ENCODE measurements at places on chromosomes 6 and 20.

- DNase-seq: no peak
Observed at GRCh38 chr20:48383252-48383651, 444.5 kb downstream of the PREX1 start.

DNA sequence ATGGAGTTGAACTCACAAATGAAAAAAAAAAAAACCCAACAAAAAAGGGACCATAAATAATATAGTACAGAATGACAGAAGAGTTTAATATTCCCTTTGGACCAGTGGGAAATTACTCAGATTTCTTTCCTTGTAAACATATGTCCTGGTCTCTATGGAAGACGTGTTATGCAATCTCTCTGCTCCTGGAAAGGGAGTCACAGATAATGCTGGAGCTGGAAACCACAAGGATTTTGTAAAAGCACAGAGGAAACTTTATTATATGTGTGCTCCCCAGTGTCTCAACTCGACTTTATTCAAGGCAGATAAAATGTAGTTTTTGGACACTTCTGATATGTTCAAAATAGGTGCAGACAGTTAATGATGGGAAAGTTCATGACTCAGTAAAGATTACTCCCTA, 88.1 kb upstream of the ZFP64 start:
- DNase-seq: no peak

- no peak for DNase-seq
Observed at GRCh38 chr6:5753209-5753608, 253.5 kb downstream of the NRN1 start.

- no peak for DNase-seq
Observed at GRCh38 chr20:44199877-44200276, 10.7 kb downstream of the OSER1 start.

GRCh38 chr20:49620364-49621240, 52.7 kb upstream of the PTGIS start:
- no peak for DNase-seq

DNA sequence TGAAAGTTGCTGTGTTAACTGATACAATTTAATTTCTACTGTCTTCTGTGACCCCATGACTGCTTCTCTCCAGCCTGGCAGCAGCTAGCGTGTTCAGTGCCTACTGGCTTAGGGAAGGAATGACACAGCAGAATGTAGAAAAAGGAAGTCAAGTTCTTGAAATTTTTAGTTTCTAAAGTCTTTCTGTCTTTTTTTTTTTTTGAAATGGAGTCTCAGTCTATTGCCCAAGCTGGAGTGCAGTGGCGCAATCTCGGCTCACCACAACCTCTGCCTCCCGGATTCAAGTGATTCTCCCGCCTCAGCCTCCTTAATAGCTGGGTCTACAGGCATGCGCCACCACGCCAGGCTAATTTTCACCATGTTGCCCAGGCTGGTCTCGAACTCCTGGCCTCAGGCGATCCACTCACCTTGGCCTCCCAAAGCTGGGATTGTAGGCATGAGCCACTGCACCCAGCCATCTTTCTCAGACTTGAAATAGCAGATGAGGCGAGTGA, 39.3 kb downstream of the PCNA start:
- DNase-seq: no peak

DNA sequence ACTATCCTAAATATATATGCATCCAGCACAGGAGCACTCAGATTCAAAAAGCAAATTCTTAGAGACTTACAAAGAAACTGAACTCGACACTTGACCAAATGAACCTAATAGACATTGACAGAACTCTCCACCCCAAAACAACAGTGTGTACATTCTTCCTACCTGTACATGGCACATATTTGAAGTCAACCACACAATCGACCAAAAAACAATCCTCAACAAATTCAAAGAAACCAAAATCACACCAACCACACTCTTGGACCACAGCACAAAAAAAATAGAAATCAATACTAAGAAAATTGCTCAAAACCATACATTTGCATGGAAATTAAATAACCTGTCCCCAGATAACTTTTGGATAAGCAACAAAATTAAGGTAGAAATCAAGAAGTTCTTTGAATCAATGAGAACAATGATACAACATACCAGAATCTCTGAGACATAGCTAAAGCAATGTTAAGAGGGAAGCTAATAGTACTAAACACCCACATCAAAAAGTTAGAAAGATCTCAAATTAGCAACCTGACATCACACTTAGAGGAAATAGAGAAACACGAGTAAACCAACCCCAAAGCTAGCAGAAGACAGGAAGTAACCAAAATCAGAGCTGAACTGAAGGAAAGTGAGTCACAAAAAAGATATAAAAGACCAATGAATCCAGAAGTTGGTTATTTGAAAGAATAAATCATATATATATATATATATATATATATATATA, 12.5 kb upstream of the TREM1 start:
- DNase-seq: no peak

GRCh38 chr20:38168791-38169589, 3.9 kb upstream of the TGM2 start:
- DNase-seq: no peak

DNA sequence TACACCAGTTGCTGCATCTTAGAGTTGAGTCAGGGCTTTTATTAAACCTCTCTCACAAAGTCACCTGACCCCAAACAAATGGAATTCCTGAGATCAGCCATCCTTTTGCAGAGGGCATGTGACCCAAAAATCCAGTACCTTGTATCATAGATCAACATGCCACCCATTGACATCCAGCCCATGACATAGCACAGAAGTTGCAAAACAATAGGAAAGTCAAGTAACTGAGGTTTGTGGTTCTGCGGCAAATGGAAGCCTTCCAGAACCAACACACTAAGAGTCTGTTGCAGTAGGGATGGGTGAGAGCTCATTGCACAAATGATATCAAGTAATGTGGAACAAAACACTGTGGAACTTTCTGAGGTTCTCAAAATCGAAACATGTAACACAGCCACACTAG, 111.2 kb downstream of the PDE7B start:
- DNase-seq: no peak

- no peak for DNase-seq
Observed at GRCh38 chr6:44117397-44118128, 9.7 kb downstream of the MRPL14 start.

GRCh38 chr6:157443066-157443800, 62.2 kb downstream of the ZDHHC14 start:
- no peak for DNase-seq

DNA sequence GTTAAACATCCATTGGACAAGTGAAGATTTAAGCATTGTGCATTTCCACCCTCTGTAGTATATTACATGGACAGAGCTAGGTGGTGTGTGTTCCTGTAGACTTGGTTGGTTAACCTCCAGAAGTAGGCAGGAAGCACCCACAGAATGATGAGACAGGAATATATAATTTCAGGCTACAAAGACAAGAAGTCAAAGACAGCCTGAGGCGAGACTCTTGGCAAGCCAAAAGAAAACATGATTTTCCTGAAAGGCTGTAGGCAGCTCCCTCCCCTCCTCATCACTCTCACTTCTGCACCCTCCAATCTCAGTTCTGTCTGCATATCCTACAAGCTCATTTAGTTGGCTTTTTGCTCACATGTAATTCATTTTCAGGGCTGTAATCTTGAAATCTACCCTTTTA, 110.0 kb upstream of the SLC35B3 start:
- no peak for DNase-seq

- DNase-seq: no peak
Observed at GRCh38 chr6:55729665-55730064, 145.7 kb downstream of the BMP5 start.

DNA sequence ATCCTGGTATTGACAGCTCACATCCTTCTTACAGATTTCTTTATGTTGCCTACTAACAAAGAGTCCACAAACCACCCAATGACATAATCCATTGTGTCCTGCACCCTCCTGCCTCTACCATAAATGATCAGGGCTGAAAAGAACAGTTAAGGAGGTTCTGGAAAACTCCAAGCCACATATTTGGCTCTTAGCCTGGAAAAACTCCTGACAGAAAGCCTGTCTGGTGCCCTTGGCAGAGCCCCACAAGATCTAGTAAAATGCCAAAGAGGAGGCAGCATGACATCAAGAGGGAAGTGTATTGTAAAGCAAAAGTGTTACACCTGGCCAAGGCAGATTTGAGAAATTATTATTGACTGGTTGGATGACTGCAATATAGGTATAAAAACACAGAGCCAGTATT, 126.4 kb upstream of the VGLL2 start:
- DNase-seq: no peak

GRCh38 chr6:53347921-53348370, 804 bp downstream of the ELOVL5 start:
- DNase-seq: no peak

- DNase-seq: no peak
Observed at GRCh38 chr6:156279261-156279969, 497.8 kb upstream of the ARID1B start.

DNA sequence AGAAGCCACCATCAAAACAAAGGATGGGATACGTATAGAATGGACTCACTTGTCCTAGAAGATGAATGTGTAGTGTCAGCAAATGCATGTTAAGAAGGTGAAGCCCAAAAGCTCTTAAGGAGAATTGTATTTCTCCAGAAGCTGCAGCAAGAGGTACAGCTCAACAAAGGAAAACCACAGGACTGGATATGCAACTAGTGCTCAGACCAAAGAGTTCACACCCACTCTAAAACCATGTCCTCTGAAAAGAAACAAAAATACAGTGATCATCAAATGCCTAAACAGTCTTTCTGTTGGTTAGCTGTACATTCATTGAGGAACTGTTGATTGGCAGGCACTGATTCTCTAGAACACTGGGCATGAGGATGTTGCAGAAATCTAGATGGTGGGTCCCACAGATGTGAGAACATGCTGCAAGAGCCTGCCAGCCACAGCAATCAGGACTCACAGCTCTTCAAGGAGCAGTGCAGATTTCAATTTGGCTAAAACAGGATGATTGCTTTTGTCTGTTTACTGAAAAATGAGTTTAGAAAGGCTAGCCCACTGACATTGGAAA, 94.6 kb downstream of the COL9A1 start:
- no peak for DNase-seq

DNA sequence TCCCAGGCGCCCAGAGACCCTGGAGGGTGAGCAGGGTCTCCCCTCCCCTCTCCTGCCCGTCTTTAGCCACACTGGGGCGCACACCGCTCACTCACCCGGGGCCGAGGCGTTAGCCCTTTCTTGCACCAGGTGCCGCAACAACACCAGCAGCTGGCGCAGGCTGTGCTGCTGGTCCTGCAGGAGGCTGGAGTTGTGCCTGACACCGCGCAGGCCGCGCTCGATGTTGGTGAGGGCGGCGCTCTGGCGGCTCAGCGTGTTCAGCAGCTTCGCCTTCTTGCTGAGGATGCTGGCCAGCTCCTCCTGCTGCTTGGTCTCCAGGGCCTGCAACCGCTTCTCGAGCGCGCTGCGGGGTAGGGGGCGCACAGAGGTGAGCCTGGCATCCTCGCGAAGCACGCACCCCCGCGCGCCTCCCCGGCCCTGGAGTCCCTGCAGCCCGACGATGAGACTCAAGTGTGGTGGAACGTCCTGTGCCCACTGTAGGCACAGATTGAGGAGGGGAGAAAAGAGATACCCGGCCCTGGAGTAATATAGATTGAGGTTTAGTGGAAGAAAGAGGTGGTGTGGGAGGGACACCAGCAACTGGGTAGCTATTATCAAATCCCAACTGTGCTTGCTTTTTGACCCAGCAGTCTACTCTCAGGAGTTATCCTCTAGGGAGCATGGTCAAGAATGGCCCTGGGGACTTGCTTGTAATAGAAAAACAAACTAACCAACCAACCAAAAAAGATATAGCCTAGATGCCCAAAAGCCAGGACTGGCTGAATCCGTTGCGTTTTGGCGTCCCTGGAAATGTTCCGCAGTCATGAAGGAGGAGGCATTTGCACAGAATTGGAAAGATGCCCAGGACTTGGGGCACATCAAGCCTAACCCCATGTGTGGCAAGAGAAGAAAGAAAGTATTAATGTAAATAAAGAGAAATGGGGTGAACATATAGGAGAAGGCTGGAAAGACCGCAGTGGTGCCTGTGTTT, 30.9 kb downstream of the ANGPT4 start:
- DNase-seq: no peak

GRCh38 chr20:18625907-18626655, 38.2 kb downstream of the DTD1 start:
- no peak for DNase-seq

DNA sequence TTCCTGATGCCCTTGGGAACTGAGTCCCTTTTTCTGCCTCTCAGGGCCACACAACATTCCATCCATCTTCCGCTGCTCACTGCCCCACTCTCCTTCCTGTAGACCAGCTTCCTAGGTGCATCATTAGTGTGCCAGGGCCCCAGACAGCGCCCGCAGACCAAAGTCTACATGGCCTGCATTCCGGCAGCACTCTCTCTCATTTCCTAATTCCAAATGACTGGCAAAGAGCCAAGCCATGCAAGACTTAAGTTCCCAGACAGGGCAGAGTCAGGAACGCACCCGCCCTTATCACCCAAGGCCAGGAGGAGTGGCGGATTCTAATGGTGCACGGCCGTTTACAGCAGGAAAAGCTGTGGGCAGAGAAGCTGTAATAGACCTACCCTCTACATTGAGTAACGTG, 159.8 kb upstream of the ARID1B start:
- no peak for DNase-seq

- DNase-seq: no peak
Observed at GRCh38 chr6:151247490-151247889, 7.7 kb downstream of the AKAP12 start.

DNA sequence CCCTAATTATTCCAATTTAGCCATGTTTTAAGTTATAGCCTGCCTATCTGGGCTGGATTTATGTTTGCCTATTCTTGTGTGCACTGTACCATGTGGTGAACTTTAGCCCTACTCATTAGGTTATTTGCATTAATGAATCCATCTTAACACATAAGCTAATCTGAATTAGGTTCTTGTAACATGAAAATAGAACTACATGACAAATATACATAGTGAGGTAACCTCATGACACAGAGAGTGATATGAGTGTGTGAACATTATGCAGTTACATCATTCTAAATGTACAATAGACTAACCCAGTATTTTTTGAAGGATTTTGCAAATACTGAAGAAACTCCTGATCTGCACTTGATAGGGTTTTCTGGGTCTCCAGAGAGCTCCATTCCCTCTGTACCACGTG, 733.7 kb upstream of the CITED2 start:
- DNase-seq: no peak

DNA sequence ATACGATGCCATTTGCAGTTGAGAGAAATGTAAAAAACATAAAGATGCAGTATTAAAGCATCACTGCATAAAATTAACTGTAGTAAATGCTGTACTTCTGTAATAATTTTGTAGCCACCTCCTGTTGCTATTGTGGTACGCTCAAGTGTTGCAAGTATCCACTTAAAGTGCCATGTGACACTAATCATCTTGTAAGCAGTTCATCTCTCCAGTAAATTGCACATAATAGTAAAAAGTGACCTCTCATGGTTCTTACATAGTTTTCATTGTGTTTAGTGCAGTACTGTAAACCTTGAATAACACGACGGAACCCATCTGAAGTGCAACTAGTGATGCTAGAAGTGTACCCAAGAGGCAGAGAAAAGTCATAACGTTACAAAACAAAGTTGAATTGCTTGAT, 190.1 kb upstream of the VGLL2 start:
- DNase-seq: no peak

DNA sequence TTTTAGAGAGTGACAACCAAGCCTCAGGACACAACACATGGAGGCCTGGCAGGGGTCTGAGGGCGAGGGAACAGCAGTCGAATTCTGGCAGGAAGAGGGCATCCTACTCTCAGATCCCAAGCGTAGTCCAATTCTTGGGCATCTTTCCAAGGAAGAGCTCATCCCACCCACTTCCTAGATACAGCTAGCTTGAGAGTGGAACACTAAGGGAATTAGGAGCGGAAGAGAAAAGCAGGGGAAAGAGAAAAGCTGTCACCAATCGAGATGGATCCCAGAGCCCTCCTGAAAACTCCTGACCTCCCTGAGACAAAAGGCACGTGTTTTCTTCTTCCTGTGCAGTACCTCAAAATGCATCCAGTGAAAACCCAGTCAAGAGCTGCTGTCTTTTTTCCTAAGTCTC, 67.1 kb downstream of the GFOD1 start:
- no peak for DNase-seq

GRCh38 chr6:1129131-1129530, 182.8 kb upstream of the FOXQ1 start:
- DNase-seq: no peak
